IMR-90 (cell line): ENCODE measurements at places on chromosomes 1 and 21. TPM values are rescaled to one million over a fixed set of nuclear protein-coding genes. Genes with fewer than 3 reads are reported as not detected.
A peak's percentile ranks its signal among the peaks of the same experiment; 100 is the strongest.

DNA sequence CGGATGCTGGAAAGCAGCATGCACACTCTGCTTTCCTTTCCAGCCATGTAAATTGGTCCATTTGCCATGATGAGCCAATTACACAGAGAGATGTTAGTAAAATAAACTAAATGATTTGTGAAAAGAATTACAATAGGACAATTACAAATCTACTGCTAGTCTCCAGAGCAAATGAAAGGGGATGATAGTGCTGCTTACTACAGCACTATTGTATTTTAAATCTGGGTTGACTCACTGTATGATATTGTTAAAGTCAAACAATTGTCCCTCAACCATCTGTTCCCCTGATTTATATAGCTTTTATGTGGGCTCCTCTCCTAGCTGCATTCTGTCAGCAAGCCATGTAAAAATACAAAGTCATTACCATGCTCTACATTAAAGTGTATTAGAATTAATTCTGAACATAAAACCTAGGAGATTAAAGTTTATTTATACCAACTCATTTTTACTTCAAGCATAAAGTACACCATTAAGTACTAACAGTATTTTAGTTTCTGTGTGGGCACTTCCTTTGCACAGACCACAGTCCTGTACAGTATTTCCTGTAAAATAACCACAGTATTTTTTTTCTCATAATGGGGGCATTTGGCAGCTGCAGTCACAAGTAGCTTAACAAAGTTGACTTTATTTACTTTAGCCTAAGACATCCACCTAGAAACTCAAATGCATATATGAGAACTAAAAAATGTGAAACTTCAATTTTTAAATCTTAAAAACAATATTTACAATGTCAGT lies 135.8 kb downstream of the VAV3 start:
- no peak for DNase-seq

- no peak for DNase-seq
Measured at GRCh38 chr1:229507502-229507901, 639 bp downstream of the NUP133 start.

DNA sequence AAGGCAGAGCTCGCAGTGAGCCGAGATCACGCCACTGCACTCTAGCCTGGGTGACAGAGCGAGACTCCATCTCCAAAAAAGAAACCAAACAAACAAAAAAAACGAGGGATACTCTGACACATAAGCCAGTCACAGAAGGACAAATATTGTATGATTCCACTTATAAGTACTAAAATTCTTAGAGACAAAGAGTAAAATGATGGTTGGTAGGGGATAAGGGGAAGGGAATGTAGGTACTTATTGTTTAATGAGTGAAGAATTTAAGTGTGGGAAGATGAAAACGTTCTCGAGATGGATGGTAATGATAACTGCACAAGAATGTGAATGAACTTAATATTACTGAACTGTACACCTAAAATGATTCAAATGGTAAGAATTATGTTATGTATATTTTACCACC lies 66.7 kb upstream of the GUCA2A start:
- DNase-seq, result no peak

DNA sequence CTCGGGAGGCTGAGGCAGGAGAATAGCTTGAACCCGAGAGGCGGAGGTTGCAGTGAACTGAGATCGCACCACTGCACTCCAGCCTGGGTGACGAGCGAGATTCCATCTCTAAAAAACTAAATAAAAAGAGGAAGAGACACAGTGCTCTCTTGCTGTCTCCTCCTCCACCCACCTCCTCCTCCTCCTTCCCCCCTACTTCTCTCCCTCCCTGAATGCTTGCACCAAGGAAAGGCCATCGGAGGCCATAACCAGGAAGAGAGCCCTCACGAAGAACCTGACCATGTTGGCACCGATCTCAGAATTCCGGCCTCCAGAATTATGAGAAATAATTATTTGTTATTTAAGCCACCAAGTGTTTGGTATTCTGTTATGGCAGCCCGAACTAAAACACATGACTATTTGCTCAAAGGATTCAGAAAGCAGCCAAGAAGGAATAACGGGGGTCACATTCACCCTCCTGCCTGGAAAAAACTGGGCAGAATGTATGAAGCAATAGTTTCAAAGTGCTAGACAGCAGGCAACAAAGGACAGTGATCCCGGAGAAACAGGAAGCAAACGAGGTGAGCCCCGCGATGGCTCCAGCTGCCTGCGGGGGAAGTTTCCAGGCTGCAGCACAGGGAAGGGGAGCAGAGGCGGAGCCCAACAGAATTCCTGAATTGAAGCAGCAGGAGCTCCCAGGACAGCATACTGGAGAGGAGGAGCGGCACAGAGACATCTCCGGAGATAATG lies 35.8 kb downstream of the LDLRAD1 start:
- DNase-seq, result peak; percentile 52

DNA sequence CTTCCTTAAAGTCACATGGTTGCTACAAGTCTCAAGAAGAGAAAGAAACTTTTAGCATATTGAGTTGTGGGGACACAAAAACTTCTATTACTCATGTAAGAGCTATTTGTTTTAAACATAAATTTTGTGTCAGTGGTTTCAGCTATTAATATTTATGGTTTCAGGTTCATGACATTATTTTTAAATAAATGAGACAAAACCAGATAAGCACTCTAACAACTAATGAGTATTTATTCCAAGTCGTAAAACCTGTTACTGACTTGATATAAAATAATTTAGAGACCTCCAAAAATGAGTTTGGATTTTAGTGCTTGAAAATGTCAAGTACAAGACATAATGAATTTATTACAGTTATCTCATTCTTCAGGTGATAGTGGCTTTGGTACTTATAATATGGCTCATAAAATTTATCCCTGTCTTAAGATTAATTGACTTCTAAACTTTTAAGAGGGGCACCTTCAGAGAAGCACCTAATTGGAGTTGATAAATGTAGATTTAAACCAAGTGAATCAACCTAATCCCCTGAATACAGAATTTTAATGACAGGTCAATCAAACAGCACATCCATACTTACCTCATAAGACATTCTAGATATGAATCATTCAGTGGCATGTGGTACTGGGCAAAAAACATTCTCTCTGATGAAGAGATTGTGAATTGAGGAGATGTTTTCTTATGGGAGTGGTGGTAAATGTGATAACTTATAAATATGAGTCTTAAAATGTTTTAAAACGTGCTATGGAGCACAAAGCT lies 167.7 kb upstream of the PTGFR start:
- DNase-seq, result peak; percentile 18

DNA sequence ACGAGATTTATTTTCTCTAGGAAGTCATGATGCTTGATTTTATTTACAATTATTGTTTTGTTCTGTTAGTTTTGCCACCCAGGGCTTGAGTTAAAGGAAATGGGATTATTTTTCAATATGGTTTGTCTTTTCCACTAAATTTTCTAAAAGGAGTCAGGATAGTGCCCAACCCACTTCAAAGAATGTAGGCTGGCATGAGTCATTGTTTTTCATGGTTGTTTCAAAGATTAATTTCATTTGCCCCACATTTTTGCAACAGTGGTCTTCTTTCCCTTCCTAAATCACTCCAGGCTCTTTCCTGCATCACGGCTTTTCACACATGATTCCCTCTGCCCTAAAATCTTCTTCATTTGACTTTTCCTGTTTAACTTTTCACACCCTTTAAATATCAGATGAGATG lies 2.5 kb downstream of the SLAMF6 start:
- no peak for DNase-seq

DNA sequence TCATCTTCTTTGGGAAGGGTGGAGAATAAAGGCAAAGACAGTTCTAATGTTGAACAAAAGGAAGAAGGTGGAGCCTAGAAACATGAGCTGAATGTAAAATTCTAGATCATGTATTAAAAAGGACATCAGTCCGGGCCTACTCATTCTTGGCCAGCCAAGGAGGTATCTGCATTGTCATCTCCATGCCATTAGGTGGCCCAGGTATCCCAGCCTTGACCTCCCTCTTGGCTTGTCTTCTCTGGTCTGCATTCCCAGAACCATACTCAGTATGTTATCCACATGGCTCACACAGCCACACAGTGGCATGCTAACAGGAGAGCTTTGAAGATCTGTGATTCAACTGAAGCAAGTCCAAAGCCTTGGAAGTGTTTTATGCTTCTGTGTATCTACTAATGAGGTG lies 369.8 kb upstream of the KAZN start:
- DNase-seq, result no peak

GRCh38 chr1:168391851-168392681 lies 111.4 kb downstream of the TBX19 start:
- DNase-seq, result no peak

DNA sequence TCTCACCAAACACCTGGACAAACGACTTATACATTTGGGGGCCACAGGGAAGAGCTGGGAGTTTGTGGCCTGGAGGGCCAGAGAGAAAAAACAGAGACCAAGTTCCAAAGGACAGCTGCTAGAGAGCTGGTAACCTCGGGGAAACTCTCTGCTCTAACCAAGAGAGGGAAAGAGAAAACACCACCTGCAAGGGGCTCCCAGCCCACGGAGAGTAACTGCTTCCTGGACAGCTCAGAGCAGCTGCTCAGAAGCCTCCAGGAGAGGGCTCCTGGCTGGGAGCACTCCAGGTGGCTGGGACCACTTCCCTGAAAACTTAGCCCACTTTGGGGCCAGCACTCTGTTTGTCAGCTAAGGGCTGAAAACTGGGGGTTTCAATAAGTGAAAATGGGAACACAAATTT lies 154.8 kb upstream of the GRIK3 start:
- no peak for DNase-seq

GRCh38 chr1:34379911-34380310 lies 203.2 kb downstream of the C1orf94 start:
- DNase-seq, result no peak

- DNase-seq, result no peak
Measured at GRCh38 chr1:201473296-201473695, 4.3 kb upstream of the PHLDA3 start.

DNA sequence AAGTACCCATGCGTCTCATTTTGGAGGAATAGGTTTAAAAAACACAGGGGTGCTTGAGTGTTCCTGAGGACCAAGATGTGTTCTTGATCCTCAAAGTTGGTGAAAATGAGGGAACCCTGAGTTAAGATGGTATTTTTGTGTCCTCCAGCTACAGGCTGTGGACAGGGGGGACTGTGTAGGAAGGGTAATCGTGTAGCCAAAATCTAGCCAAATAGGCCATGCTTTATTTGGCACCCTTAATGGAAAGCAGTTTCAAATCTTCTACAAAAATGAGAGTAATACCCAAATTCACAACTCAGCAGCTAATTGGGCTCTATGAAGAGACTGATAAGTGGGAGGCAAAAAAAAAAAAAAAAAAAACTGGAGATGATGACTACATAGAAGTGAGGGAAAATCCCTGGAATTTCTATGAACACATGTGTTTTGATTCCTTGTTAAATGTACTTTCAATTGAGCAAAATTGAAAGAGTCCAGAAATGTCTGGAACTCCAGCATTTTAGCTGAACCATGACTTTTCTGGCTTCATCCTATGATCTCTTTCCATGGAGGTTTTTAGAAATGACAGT lies 470 bp downstream of the HSD11B1 start:
- no peak for DNase-seq

DNA sequence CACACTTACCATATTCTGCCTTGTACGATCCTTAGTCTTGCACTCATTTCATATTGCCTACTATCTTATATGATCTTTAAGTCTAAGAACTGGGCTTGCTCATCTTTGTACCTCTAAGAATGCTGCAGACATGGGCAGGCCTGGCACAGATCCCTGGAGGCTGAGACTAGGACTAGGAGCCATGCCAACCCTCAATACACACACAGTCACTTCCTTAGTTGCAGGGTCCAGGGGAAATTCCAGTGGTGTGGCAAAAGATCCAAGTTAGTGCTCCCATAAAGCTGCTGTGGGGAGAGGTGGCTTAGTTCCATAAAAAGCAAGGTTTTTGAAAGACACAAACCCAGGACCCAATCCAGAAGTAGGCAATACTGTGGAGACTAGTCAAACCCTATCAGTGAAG lies 59.9 kb downstream of the CYYR1 start:
- DNase-seq, result no peak

DNA sequence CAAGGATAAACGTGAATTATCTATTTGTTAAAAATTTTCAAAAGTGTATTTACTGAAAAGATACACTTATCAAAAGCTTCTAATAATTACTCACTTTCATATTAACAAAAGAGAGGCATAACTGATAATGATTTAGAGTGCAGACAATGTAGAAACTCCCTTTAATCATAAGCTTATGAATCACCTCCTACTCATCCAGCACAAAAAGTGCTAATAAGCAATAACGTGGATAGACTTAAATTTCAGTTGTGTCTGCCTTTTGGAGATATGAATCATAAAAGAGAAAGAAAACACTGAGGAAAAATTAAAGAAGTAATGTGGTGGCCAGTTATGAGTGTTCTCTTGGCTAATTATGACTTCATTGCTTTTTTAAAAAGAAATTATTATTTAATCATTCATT lies 827.6 kb upstream of the B3GALT2 start:
- DNase-seq, result peak; percentile 8

DNA sequence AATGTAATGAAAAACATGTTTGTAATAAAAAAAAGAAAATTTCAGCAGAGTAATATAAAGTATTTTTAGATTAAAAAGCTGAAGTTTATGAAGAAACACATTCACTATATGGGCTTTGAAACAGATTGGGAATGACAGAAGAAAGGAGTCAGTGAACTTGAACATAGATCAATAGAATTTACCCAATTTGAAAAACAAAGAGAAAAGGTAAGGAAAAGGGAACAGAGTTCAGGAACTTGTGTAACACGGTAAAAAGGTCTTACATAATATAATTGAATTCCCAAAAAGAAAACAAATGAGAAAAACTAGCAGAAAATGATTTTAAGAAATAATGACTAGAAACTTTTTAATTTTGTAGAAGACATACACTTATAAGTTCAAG lies 206.8 kb downstream of the KCNT2 start:
- no peak for DNase-seq

GRCh38 chr1:202143768-202144401 lies 652 bp downstream of the ARL8A start:
- no peak for DNase-seq

GRCh38 chr1:204931768-204932572 lies 61.3 kb downstream of the NFASC start:
- DNase-seq, result no peak

DNA sequence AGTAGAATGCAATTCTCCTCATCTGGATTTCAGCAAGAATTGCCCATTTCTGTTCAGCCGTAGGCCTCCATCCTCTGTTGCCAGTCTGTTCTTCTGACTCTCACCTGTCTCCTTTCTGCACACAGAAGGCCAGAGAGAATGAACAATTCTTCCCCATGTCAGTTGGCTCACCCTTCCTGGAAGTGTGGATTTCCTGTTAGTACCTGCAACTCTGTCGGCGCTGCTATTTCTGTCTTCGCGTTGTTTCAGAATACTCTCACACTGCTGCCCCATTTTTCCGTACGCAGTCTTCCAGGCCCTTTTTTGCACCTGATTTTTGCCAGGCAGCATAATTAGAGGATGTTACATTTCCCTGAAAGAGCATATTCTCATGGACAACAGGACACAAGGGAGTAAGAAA lies 200.7 kb downstream of the FGGY start:
- no peak for DNase-seq

- no peak for DNase-seq
Measured at GRCh38 chr1:155043301-155043702, 7.8 kb upstream of the ADAM15 start.

The RHOU gene
- total RNA-seq, result 0.72 and 0.83 TPM in 2 replicates

The WNT9A gene
- 0.18 and 0.28 TPM in 2 replicates for total RNA-seq

The ERICH3 gene
- not detected in 2 replicates for total RNA-seq

The CNKSR1 gene
- total RNA-seq, result 0.28 TPM in 1 of 2 replicates, not detected in the other

The RHCE gene
- 0.54 and 0.56 TPM in 2 replicates for total RNA-seq

The MCOLN2 gene
- 0.54 and 1.1 TPM in 2 replicates for total RNA-seq

The DYNLT4 gene
- 0.56 TPM in 1 of 2 replicates, not detected in the other for total RNA-seq

The SDF4 gene
- total RNA-seq, result 57.0 and 69.4 TPM in 2 replicates

The KCNT2 gene
- total RNA-seq, result 0.56 and 0.72 TPM in 2 replicates

The PPP1R15B gene
- 14.9 and 20.3 TPM in 2 replicates for total RNA-seq

The SMG5 gene
- 33.9 and 37.3 TPM in 2 replicates for total RNA-seq

The PI4KB gene
- total RNA-seq, result 77.2 and 94.5 TPM in 2 replicates

The AVPR1B gene
- total RNA-seq, result not detected in 2 replicates

The BRINP3 gene
- under 0.01 and 0.36 TPM in 2 replicates for total RNA-seq
